ENCODE measurements at places on chromosomes 7 and 10.

DNA sequence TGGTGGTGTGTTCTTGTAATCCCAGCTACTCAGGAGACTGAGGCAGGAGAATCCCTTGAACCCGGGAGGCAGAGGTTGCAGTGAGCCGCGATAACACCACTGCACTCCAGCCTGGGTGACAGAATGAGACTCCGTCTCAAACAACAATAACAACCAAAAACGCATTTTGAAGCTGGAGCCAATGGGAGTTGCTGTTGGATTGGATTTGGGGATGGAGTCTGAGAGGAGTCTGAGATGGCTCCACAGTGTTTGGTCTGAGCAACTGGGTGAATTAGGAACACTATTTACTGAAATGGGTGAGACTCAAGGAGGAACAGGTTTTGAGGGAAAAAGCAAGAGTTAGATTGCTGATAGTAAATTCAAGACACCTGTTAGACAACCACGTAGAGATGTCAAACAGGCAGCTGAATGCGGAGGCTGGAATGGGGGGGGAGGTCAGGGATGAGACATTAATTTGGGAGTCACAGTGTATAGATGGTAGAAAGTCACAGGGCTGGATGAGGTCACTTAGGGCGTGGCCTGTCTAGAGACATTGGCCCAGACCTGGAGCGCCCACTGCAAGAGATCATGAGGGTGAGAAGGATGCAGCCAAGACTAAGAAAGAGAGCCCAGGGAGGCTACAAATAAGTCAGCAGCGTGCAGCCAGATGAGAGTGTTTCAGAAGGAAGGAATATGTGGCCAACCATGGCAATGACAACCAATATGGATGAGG, 56.4 kb downstream of the CYCS start:
- no peak for DNase-seq

DNA sequence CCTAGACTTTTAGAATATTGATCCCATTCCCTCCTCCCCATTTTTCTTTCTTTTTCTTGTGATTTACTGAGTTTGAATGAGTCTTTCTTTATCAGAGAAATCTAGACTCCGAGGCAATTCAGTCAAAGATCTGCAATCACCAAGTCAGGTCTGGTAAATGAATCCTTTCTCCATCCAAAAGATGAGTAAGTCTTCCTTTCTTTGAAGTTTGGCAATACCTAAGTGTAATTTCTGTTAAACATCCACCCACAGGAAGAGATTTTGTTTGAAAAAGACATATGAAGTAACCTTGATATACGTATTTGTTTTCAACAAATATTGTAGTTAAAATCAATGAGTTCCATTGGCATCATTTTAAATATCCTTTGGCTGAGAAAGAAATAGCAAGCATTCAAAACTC, 58.3 kb downstream of the SLC39A12 start:
- DNase-seq = no peak

GRCh38 chr7:28510026-28510369, 97.7 kb downstream of the CREB5 start:
- no peak for DNase-seq

- DNase-seq = no peak
Measured at GRCh38 chr10:82866424-82867020, 991.5 kb downstream of the NRG3 start.

- DNase-seq = no peak
Measured at GRCh38 chr7:136131304-136131630, 154.1 kb upstream of the MTPN start.

DNA sequence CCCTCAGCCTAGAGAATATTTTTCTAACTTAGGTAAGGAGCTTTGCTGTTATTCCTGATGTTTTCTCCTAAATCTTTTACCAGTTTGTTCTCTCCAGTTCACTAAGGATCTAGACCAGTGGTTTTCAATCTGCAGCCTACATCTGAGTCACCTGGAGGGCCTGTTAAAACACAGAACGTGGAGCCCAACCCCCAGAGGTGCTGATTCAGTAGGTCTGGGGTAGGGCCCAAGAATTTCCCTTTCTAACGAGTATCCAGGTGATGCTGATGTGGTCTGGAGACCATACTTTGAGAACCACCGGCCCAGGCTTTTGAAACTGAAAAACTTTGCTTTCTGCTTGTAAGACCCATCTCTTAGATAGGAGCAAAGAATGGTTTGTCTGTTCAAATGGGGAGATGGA, 51.2 kb upstream of the KMT2E start:
- no peak for DNase-seq

- DNase-seq = no peak
Measured at GRCh38 chr7:141992156-141992555, 3.5 kb upstream of the MGAM start.

DNA sequence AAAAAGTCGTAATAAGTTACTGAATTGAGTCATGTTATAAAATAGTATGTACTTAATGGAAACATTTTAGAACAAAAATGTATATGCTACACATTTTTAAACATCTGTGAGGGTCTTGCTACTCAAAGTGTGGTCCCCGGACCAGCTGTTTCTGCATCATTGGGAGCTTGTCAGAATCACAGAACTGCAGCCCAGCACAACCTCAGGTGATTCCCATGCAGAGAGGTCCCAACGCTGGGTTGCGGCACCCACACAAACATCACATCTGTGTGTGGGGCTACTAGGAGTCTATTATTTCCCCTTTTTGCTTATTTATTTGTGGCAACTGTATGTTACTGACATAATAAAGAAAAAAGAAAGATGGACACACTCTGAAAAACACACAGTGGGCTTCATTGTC, 146.6 kb downstream of the BMS1 start:
- DNase-seq = no peak
